Caco-2 (cell line): ENCODE measurements at places on chromosomes 11 and 22.
A peak's percentile ranks its signal among the peaks of the same experiment; 100 is the strongest.

DNA sequence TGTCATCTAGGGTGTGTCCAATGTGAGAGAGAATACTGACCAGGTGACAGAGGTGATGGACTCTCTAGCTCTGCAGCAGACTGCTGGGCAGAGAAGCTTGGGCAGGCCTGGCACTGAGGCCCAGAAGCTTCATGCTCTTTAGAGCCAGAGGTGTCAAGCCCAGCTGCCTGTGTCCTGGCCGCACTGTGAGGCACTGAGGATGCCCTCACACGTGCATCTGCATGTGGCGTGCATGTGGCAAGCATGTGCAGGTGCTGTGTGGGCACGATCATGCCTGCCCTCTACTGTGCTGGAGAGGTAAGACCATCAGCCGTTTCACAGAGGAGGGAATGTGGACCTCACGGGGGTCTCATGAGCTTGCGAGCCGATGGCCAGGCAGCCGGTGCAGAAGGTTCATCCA is 15.8 kb upstream of the TXNRD2 start:
- no peak for DNase-seq

DNA sequence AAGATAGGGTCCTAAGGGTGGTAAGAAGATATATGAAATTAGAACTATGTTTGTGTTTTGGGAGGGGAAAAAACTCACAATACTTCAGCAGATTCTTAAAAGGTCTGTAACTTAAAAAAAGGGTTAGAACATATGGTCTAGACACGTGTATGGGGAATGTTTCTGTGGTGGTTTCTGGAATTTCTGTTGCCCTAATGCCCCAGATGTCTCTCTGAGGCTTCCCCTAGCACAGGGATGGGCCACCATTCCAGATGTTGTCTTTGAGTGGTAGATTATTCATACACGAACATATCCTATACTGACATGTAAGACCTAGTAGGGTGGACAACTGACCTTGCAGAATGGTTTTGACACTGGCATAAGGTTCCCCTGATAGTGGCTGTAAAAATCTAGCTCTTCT is 26.2 kb downstream of the EHF start:
- DNase-seq: no peak

GRCh38 chr11:30016588-30017363 is at the start of gene KCNA4:
Gene KCNA4, minus strand, starts transcription at chr11:30017030. Its CDS starts 4,352 bp downstream, at chr11:30012678.
- DNase-seq: no peak

DNA sequence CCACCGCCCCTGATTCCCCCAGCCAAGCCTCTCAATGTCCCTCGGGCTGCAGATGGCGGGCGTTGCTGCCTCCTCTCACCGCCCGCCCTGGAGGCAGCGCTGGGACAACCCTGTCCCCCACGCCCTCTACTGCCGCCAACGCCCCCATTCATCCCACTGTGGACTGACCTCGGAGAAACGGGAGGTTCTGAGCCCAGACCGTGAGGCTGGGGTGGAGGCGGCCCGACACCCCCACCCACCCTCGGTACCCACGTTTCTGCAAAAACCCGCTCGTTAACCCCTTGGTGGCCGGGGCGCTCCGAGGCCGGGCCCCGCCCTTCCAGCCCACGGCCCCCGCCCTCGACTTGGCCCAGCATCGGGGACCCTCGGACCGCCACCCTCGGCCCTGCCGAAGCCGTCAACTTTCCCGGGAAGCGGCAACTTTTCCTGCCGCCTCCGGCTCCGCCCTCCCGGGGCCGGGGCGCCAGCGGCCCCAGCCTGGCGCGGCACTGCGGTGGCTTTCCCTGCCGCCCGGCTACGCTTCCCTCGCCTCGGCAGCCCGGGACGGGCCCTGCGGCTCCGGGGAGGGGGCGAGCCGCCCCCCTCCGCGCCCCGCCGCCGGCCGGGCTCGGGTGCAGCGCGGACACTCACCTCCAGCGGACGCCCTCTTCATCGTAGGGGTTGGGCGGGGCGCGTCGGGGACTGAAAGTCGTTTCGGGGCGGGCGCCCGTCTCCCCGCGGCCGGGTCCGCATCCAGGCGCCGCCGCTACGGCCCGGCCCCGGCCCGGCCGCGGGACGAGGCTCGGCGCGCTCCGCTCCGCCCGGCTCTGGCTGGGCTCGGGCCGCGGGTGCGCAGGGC is 458 bp downstream of the RTN4R start:
- peak; percentile 54 for DNase-seq

DNA sequence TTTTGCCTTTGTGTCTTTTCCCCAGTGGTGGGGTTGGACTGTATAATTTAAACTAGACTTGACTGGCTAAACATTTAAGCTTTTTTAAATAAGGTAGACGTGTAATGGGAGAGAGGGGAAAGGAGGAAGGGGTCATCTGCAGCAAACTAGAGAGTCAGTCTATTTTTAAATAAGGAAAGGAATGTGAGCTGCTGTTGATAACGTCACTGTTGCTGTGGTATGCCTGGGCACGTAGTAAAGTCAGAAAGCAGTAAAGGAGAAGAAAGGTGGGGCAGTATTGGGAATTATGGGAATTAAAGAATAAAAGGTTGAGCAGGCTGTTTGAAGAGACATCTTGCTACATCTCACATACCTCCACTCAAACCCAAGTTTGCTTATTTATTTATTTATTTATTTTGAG is 80.4 kb upstream of the FSHB start:
- DNase-seq: no peak

- no peak for DNase-seq
Measured at GRCh38 chr22:33144721-33145120, 86.5 kb upstream of the SYN3 start.

DNA sequence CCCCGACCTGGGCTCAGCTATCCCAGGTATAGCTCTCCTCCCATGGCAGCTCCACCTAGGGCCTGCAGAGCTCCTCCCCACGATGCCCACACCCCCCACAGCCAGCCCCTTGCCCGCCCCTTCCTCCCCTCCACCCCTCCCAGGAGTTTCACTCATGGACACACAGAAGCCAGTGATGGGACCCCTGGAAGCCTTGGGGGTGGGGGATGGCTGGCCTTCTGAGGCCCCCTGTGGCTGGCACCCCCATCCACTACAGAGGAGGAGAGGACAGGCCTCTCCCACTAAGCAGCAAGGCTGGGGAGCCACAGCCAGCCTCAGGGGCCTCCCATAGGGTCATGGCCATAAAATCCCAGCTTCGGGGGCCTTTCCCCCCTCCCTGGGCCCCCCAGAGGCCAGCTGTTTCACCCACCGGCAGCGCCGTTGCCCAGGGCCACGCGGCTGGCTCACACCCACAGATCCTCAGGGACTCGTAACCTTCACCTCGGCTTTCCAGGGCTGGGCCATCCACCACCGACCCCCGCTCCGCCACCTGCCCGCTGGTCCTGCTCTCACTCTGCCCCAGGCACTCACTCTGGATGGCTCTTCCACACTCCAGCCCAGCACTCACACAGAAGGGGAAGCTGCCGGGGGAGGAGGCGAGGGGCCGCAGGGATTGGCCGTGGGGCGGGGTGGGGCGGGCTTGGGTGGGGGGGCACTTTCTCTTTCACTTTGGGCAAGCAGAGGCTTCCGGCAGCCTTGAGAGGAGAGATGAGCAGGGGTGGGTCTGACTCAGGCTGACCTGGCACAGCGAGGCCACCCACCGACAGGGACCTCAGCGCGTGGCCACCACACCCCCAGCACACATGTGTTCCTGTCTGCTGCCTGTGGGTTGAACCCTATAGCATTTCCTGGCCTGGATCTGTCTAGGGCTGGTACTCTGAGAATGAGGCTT is 2.2 kb downstream of the SLC25A22 start:
- DNase-seq: no peak

DNA sequence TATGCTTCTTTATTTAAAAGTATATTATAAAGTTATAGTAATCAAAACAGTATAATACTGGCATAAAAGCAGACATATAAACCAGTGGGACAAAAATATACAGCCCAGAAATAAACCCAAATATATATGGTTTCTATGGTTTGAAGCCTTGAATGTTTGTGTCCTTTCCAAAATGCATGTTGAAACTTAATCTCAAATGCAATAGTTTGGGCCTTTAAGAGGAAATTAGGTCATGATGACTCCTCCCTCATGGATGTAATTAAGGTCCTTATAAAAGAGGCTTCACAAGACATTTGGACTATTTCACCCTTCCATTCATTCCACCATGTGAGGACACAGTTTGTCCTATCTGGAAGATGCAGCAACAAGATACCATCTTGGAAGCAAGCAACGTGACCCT is at the start of gene MS4A6E:
TSS of gene MS4A6E (plus strand) at position 301 of the 400 bp plus-strand sequence. CDS start 7,641 bp downstream, outside the sequence.
- no peak for DNase-seq

- DNase-seq: no peak
Measured at GRCh38 chr11:102990145-102990544, 34.6 kb upstream of the MMP13 start.

DNA sequence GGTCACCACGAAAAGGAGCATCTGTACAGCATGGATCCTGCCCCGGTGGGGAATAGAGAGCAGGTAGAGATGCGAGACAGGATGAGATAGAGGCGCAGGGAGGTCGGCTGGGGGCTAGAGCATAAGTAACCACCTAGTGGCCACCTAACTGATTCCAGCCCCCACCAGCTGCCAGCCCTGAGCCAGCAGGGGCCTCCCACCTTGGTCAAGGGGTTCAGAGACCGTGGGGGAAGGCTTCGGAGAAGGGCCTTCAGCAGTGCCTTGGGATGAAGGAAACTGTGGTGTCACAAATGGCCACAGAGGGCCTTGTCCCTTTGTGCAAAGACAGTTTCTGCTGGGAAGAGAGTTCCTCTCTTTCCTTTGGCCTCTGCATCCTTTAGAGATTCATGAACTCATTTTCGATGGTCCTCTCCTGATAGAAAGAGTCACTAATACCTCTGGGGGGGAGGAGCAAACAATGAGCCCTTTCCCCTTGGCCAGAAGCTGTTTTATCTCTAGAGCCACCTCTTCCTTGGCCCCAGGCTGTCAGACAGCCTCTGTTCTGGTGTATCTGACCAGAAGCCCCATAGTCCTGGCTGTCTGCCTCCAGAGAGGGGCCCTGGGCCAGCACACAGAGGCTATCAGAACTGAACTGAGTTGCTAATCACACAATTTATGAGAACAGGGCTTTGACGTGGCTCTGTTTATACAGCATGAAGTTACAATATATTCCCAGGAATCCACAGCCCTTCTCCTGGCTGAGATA is 146.0 kb downstream of the PARVA start:
- no peak for DNase-seq

DNA sequence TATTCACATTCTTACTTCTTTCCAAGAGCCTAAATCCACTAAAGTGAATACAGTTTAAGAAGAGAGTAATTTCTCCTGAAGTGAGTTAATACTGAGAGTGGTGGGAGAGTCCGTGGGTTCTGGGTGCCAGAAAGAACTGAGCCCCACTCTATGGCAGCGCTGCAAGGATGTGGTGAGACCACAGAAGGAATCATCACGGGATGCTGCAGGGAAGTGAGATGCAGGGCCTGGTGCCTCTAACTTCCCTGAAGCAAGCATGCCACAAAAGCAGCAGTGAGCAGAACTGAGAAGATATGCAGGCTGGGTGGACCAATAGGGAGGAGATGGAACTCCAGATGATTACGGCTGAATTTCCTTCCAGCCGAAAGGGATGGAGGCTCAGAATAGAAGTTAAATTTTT is 5.0 kb upstream of the MMP12 start:
- no peak for DNase-seq

- no peak for DNase-seq
Measured at GRCh38 chr11:72832301-72833082, 18.3 kb downstream of the ATG16L2 start.

DNA sequence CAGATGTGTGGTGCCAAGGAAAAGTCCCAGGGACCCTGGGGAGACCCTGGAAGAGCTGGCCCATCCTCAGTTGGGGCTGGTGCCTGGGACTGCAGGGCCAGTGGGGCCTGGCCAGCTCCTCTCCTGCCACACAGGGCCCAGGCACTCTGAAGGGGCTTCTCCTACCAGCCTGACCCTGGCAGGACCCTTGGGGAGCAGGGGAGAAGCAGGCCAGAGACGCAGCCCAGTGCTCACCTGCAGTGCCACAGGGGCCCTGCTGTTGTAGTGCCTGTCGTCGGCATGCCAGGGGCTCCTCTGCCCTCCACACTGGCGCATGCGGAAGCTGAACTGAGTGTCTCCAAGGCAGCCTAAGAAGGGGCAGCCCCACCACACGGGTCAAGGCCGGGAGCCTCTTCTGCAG is 9.1 kb downstream of the DENND6B start:
- DNase-seq: no peak

- DNase-seq: no peak
Measured at GRCh38 chr11:125772834-125773505, 5.7 kb downstream of the PATE2 start.

GRCh38 chr11:41803895-41804294 is 344.4 kb upstream of the LRRC4C start:
- DNase-seq: no peak

- no peak for DNase-seq
Measured at GRCh38 chr11:60844045-60844869, 2.3 kb downstream of the CCDC86 start.

DNA sequence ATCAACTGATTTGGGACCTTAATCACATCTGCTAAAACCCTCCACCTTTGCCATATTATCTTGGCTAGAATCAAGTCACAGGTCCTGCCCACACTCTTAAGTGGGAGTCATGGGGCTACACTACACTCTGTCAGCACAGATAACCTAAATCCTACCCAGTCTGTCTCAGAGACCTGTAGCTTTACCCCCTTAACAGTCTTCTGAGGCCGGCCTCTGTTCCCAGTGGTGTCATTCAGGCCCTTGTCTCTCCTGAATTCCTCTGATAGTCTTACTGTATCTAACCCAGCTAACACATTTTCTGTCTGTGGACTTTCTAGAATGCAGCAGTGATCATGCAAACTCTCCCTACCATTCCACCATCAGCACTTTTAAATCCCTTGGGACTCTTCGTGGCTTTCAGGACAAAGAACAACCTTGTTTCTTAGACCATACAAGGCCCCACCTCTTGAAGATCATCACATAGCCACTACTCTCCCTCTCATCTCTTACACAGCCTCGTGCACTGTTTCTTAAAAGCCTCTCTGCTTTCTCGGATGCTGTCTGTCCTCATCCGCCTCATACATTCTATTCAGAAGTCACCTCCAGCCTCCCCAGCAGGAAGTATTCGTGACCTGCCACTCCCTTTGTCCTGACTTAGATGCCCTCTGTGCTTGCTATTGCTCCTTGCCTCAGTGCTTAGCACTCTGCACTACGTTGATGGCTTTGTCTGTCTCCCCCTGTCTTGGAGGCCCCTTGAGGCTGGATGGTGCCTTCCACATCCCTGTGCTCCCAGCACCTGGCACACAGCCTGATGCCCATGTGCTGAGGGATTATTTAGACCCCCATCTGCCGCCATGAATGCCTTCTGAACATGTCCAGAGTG is 57.9 kb downstream of the PANX1 start:
- no peak for DNase-seq

DNA sequence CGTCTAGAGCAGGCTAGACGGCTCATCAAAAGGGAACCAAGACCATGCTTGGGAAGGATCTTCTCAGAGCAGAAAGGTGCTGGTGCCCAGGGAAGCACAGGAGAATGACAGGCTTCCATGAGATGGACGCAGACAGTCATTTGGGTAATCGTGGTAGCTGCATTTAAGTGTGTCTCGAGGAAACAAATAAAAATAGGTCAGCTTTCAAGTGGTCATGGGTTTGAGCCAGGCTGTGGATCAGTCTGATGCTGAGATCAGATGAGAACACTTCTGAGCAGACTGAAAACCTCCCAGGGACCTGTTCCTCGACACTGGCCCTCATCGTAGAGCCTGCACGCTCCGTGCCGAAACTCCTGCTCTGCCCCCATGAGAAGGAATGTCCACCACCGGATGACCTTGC is 4.7 kb downstream of the CARS1 start:
- no peak for DNase-seq
